Right renal cortex interstitium (tissue), 3 donors: ENCODE measurements at places on chromosomes 5 and 9.

GRCh38 chr9:107712390-107712789 is 222.8 kb upstream of the KLF4 start:
- DNase-seq = no peak

- no peak for DNase-seq
Measured at GRCh38 chr5:122258840-122259239, 53.2 kb upstream of the SNCAIP start.

- DNase-seq = no peak
Measured at GRCh38 chr5:125634216-125634835, 788.9 kb upstream of the GRAMD2B start.

- DNase-seq = no peak
Measured at GRCh38 chr9:130421154-130421801, 23.5 kb upstream of the ASS1 start.

DNA sequence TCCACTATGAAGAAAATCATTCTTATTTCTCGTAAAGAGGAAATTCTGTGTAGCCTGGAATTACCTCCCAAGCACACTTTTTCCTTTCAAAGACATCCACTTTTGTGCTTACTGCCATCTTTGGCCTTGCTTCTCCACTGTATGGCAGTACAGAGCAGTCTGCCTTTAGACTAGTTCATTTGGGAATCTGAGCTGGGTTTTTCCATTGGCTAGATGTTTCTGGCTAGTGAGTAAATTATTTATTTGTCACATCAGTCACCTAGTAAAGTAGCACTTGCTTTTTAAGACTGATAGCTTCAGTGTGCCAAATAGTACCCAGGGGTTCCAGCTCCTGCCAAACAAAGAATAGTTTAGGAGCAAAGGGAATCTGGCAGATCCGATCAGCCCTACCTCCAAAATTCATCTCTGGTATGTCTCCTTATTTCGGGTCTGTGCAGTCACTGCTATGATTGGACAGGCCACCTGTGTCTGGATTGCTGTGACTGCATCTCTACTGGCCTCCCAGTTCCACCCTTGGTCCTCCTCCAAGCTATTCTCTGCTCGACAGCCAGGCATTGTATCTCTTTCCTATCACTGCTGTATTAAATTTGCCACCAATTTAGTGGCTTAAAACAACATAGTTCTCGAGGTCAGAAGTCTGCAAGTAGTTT is 97.6 kb downstream of the NUDT12 start:
- no peak for DNase-seq
